ENCODE measurements at places on chromosomes 1 and 21. TPM values are rescaled to one million over a fixed set of nuclear protein-coding genes. Genes with fewer than 3 reads are reported as not detected.

GRCh38 chr1:231776010-231776756 is 149.6 kb downstream of the DISC1 start:
- DNase-seq = peak; percentile 66

GRCh38 chr1:101592845-101593244 is 356.0 kb downstream of the S1PR1 start:
- DNase-seq = no peak

- no peak for DNase-seq
These were observed 11.0 kb upstream of the CACHD1 start for GRCh38 chr1:64458915-64459314.

- peak; percentile 27 for DNase-seq
These were observed 129.8 kb downstream of the PLA2G4A start for GRCh38 chr1:186958520-186958919.

- DNase-seq = no peak
These were observed 52.4 kb downstream of the CD2 start for GRCh38 chr1:116806671-116807070.

GRCh38 chr1:81950037-81950436 is 149.3 kb downstream of the ADGRL2 start:
- DNase-seq = no peak

GRCh38 chr1:171654201-171654941 is 1.9 kb upstream of the MYOC start:
- peak; percentile 20 for DNase-seq

Gene CFHR2
- total RNA-seq = not detected

Gene SLC45A3
- 3.2 TPM for total RNA-seq

Gene MYBPH
- total RNA-seq = 0.43 TPM

Gene SYPL2
- total RNA-seq = 4.5 TPM
